Right atrium auricular region (tissue), 2 donors: ENCODE measurements at places on chromosomes 1 and 21. TPM values are rescaled to one million over a fixed set of nuclear protein-coding genes. Genes with fewer than 3 reads are reported as not detected.

The MARK1 gene
- total RNA-seq = 12.5 TPM

The OVAAL gene
- 2.0 TPM for total RNA-seq

The ATP5PB gene
- 429 TPM for total RNA-seq

The CDA gene
- total RNA-seq = 1.3 TPM

The LENEP gene
- not detected for total RNA-seq

The ARHGEF16 gene
- total RNA-seq = 0.22 TPM

GRCh38 chr1:178768423-178768822 lies 43.4 kb downstream of the RALGPS2 start:
- no peak for DNase-seq

- DNase-seq = no peak
These were observed 2.7 kb upstream of the MMEL1 start for GRCh38 chr1:2635361-2636010.

DNA sequence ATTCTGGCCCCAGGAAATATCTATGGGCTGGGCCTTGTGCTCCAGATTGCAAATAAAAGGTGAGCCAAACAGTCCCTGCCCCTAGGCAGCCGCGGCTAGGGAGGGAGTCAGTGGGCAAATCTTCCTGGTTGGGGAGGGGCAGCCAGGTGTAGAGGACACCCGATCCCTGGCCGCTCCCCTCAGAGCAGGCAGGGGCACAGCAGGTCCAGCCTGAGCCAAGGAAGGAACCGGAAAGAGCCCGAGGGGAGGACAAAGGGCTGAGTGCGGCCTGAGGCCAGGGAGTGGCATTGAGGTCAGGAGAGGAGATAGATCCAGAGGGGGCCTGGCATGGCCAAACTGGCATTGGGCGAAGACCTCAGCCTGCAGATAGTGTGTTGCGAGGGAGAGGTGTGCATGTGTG lies 36.6 kb upstream of the ARF1 start:
- DNase-seq = no peak

DNA sequence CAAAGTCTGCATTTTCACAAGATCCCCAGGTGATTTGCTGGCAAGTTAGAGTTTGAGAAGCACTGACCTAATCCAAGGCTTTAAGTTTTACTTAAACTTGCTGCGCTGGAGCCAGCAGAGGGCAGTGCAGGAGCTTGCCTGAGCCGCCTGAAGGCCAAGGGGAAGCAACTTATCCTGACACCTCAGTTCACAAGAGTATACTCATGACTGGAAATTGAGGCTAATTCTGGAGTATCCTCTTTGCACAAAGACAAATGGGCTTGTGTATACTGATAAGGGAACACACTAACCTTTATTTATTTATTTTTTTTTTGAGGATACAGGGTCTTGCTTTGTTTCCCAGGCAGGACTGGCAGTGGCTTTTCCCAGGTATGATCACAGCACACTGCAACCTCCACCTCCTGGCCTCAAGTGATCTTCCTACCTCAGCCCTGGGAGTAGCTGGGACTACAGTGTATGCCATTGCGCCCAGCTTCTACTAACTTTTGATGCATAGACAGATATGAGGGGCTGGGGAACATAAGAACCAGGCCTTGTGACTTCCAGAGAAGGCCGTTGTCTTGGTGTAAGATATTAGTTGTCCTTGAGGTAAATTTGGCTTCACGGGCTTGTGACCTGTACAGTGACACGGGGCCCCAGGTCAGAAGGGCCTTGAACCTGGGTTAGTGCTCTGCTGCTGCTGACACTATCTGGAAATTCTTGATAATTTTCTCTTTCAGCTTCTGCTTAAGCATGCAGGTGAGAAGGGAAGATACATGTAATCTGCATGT lies 29.0 kb upstream of the SLAMF1 start:
- DNase-seq = peak; percentile 73

- no peak for DNase-seq
These were observed 1748.4 kb downstream of the MRPL39 start for GRCh38 chr21:23858878-23859277.

GRCh38 chr1:18951416-18951815 lies 5.1 kb downstream of the IFFO2 start:
- DNase-seq = no peak

GRCh38 chr1:197515421-197515820 lies 247.4 kb downstream of the CRB1 start:
- no peak for DNase-seq

DNA sequence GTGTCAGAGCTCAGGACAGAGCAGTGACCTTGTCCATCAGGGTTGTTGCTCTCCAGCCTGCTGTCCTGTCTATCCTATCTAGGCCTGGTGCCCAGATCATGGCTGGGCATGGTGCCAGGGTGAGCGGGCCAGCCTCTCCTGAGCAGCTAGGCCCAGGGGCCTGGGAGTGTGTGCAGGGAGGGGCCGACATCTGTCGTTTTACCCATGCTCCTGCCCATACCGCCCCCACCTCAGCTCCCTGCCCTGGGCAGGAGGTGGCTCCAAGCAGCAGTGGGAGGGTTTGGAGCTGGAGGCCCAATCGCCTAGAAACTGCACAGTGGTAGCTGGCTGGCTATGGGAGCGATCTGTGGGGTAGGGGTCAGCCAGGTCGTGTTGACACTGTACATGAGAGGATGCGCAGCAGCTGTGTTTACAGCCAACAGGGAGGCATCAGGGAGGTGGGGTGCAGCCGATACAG lies 6.5 kb downstream of the INSRR start:
- no peak for DNase-seq

DNA sequence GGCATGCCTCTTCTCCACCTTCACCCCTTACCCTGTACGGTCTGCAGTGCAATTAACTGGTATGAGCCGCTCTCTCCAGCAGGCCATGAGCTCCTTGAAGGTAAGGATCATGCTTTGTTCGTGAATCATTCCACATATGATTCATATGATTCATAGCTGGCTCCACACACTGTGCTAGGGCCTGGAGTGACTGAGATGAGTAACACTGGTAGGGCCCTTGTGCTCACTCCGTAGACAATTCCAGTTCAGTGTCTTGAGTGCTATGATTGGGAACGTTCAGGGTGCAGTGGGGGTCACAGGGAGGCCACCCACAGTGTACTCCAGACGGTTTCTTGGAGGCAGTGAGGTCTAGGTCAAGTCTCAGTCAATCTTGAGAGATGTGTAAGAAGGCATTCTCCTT lies 239.8 kb downstream of the LMX1A start:
- no peak for DNase-seq

DNA sequence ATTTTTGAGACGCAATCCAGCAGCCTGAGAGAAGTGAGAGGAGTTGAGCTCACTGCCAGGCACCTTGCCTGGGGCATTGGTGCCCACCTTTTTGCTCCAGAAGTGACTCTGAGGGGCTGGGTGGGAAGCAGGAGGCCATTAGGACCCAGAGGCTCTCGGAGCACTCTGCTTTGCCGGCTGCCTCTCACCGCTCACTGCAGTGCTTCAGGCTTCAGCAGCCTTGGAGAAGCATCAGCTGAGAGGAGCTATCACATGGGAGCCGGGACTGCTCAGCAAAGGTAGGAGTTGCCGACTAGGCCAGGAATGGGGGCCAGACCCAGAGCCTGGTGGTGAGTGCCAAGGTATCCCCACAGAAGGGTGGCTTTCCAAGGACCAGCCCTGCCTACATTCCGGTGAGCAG lies at the start of gene GPR61:
Gene GPR61, plus strand, starts transcription at position 197 of the 400 bp plus-strand sequence. CDS start 3,151 bp downstream, outside the sequence.
- no peak for DNase-seq

- no peak for DNase-seq
These were observed 381 bp upstream of the KLHL20 start for GRCh38 chr1:173714441-173714758.

GRCh38 chr1:58765006-58765405 lies 18.8 kb downstream of the JUN start:
- DNase-seq = no peak

DNA sequence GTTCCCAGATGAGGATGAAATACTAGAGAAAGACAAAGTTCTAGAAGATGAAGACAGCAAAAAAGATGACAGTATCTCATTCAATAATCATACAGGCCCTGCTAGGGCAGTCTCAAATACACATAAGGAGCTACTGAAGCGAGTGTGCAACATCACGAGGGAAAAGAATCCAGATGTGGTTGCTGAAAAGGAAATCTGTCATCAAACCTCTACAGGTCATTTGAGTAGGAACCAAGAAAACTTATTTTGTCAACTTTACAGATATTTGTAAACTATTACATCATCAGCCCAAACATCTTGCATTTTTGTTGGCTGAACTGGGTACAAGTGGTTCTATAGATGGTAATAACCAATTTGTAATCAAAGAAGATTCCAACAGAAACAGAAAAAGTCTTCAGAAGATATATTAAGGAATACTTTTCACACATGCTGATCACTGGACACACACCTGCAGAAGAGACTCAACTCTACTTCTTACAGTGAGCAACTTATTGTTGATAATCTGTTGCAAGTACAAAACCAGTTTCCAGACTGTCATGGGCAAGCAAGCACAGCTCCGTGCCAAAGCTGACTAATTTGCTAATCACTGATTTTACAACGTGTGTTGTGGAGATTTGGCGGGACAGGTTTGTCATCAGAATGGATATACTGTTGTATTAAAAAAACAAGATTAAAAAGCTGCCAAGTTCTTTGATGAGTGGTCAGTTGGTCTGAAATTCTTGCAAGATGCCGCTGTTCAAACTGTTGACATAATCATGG lies 42.1 kb downstream of the TRIM33 start:
- DNase-seq = no peak

DNA sequence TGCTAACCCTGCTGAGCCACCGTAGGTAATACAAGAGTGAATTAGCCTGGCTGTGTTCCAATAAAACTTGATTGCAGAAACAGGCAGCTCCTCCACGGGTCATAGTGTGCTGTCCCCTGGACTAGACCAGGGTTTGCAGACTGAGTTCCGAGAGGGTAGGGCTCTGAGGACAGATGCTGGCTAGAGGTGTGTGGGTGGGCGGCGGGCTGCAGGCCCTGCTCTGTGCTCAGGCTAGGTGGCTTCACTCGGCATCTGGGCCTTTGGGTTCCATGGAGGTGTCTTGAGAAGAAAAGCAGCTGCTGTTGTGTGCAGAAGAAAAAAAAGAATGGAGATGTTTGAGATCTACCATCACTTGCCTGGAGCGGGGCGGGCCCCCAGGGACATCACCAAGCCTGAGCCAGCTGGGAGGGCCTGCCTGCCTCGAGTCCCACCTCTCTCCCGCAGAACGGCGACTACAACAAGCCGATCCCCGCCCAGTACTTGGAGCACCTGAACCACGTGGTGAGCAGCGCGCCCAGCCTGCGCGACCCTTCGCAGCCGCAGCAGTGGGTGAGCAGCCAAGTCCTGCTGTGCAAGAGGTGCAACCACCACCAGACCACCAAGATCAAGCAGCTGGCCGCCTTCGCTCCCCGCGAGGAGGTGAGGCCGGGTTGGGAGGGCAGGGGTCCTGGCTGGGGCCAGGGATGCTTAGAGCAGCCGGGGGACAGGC lies 7.9 kb downstream of the TMEM201 start:
- DNase-seq = no peak

DNA sequence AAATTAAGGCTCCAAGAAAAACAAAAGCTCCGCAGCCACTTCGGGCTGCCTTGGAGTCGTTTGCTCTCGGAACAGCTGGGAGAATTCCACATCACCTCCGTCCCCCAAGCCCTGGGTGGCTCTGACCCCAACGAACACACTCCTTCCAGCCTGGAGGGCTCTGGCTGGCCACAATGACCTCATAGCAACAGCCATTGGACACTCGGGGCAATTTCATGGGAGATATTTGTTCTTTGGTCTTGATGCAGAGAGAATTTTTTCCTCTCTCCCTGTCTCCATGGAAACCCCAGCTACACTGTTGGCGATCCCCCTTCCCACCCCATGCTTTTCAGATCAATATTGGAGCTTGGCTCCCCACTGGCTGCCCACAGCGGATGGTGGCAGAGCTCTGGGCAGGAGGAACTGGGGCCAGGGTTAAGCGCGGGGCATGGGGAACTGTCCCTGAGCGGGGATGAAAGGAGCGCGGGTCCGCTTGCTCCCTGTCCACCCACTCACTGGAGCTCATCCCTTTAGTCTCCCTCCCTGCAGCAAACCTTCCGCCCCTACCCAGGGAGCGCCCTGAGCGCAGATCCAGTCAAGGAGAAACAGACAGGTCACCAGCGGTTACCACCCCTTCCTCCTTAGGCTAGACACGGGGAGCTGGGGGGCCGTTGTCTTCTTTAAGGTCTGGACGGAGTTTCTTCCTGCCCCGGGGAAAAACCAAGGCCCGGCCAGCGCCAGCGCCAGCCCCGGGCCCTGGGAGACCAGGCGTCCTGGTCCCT lies 1.2 kb downstream of the WNT4 start:
- no peak for DNase-seq

GRCh38 chr1:1062348-1063163 lies 11.6 kb downstream of the RNF223 start:
- DNase-seq = no peak

DNA sequence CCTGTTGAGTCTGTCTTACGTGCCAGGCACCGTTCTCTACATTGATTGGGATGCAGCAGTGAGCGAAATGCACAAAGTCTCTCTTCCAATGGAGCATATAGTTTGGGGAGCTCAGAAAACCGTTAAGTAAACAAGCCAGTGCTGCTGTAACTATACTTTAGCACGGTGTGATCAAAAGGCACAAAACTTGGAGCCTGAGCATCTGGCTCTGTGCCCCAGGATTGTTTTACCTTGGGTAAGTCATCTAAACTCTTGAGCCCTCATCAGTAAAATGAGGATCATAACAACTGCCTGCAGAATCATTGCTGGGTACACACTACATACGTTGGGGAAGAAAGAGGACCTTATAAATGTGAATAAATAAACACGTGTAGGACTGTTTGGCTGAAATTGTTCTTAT lies 1.8 kb downstream of the HHIPL2 start:
- no peak for DNase-seq
